Stimulated activated CD4-positive, alpha-beta T cell treated with anti-CD3 and anti-CD28 coated beads, Interleukin-12 subunit alpha, Interleukin-12 subunit beta, amount 100 ng/mL, for 4 hours (primary cell): ENCODE measurements at places on chromosomes 5 and 9.
A peak's percentile ranks its signal among the peaks of the same experiment; 100 is the strongest.

- DNase-seq: no peak
Observed at GRCh38 chr5:102764381-102765004, 9.4 kb downstream of the PAM start.

- DNase-seq: no peak
Observed at GRCh38 chr5:106172681-106173532, 1497.8 kb downstream of the EFNA5 start.

DNA sequence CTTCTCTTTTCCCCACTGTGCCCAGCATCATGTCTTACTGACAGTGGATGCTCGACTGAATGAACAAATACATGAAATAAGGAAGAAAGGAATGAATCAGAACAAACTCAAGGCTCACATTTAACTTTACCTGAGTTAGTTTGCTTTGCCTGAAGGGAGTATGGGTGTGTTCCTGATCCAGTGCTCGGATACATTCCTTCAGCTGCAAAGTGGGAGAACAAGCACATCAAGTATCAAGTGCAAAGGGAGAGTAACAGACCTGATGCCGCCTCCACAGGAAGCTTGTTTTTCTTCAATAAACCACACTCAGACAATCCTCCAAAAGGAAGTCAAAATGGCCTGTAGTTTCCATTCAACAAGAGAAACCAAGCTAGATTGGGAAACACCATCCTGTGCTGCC, 66.1 kb downstream of the KIF24 start:
- no peak for DNase-seq

GRCh38 chr9:96128880-96129279, 173.1 kb downstream of the HSD17B3 start:
- DNase-seq: no peak

- DNase-seq: no peak
Observed at GRCh38 chr5:100846772-100847171, 56.3 kb downstream of the ST8SIA4 start.

DNA sequence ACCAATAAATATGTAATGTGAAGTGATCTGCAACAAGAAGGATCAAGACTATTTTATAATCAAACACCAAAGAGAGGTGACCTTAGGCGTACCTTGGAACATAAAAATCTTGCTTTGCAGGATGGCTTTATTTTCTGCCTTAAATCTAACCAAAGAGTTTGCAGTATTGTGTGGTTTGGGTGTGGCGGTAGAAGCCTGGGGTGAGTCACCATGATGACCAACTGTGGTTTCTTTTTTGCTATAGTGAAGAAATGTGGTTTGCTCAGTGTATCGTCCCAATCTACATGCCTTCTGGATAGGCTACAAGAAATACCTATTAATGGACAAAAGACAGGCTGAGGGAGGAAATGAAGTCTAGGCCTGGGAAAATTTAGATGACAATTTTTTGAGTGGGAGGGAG, 5.1 kb upstream of the CAST start:
- peak; percentile 4 for DNase-seq

GRCh38 chr9:136645903-136646754, 16.6 kb upstream of the EGFL7 start:
- DNase-seq: no peak

GRCh38 chr5:9401786-9402472, 143.9 kb downstream of the SEMA5A start:
- DNase-seq: no peak

DNA sequence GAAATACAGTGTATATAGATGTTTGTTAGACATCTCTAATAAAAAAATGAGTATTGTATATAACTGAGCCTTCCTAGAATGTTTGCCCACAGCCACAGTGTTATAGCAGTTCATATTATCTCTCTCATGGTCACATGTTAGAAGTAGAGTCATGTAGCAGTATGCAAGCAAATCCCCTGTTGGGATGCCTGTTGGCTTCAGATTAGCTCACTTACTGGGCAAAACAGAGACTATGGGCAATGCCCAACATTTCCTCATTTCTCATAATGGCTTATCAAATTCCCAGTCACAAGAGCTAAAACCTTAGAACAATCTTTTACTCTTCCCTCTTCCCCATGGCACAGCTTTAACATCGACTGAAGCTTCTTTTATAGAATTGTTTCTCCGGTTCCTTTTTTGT, 27.0 kb upstream of the PDCD1LG2 start:
- DNase-seq: no peak
